Thoracic aorta (tissue), 2 donors: ENCODE measurements at places on chromosomes 16 and 17. TPM values are rescaled to one million over a fixed set of nuclear protein-coding genes. Genes with fewer than 3 reads are reported as not detected.

DNA sequence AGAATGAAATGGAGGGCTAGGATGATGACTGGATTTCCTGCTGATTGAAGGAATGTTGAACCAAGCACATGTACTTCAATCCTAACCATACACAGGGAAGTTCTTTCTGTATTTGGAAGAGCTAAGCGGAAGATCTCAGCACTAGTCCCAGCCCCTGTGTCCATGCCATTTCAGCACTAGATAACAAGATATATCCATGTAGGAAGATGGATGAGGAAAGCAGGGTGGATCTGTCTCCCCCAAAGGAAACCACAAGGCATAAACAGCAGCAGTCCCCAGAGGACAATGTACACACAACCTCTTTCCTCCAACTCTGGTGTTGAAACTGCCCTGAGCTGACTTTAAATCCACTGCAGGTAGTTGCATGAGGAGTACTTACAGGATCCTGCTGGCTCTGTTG is 75.1 kb downstream of the GRIN2A start:
- no peak overlapping the region for H3K27ac ChIP-seq
- no peaks in the 10 kb centered on the region for H3K36me3 ChIP-seq
- no peaks in the 10 kb centered on the region for H3K27me3 ChIP-seq
- no peak overlapping the region for H3K4me3 ChIP-seq
- no peaks in the 10 kb centered on the region for H3K4me1 ChIP-seq
- no peak for DNase-seq

DNA sequence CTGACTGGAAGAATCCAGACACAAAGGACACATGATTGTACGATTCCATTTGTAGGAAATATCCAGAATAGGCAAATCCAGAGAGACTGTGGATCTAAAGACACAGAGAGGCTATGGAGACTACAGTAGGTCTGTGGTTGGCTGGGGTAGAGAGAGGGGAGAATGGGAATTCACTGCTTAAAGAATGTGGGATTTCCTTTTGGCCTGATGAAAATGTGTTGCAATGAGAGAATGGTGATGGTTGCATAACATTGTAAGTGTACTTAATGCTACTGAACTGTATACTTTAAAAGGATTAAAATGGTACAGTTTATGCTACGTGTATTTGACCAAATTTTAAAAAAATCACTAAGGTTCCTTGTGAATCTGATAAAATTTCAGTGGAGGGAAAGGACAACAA is 62.1 kb downstream of the GPRC5B start:
- H3K27me3 ChIP-seq, result no peaks in the 10 kb centered on the region
- H3K4me3 ChIP-seq, result no peak overlapping the region
- H3K36me3 ChIP-seq, result no peaks in the 10 kb centered on the region
- H3K27ac ChIP-seq, result no peak overlapping the region
- no peak for DNase-seq
- H3K4me1 ChIP-seq, result no peaks in the 10 kb centered on the region

The YBX2 gene
- total RNA-seq, result not detected

DNA sequence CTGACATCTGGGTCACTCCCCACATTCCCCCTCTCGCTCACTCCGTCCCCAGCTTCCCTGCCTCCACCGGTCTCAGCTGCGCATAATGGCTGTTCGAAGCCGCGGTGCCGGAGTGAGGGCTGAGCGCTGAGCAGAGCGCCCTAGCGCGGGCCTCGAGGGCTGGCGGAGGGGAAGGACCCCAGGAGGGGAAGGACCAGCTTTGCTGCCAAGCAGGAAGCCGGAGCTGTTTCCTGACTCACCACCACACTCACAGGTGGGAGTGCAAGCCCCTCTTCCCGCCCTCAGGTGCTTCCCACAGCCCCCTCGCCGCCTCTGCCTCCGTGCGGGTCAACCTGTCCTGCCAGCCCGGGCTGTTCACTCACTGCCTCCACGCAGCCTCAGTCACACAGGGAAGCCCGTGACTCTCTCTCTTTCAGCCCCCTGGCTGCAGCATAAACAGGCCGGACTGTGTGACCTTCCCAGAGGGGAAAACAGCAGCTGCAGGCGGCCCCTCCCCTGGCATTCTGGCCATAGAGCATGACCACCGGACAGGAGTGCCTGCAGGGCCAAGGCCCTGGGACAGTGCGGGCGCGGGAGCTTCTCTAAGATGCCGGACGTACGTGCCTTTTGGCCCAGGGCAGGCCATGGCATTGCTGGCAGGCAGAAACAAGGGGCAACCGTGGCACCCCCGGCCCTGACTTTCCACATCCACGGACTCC is 23.7 kb downstream of the SLC43A2 start:
- no peaks in the 10 kb centered on the region for H3K27me3 ChIP-seq
- no peak overlapping the region for H3K27ac ChIP-seq
- no peak for DNase-seq
- H3K36me3 ChIP-seq, result no peaks in the 10 kb centered on the region
- H3K4me3 ChIP-seq, result no peak overlapping the region

- no peak for DNase-seq
- peaks cover 18% of the 10 kb centered on the region for H3K4me1 ChIP-seq
- no peaks in the 10 kb centered on the region for H3K27me3 ChIP-seq
- no peak overlapping the region for H3K4me3 ChIP-seq
- H3K36me3 ChIP-seq, result no peaks in the 10 kb centered on the region
- no peak overlapping the region for H3K27ac ChIP-seq
Measured at GRCh38 chr16:84224554-84224953, 15.3 kb downstream of the KCNG4 start.

GRCh38 chr16:31700530-31701388 is 172.8 kb upstream of the ZNF267 start:
- DNase-seq, result no peak
- no peaks in the 10 kb centered on the region for H3K27me3 ChIP-seq
- H3K4me3 ChIP-seq, result peak overlapping the region; percentile 85
- peaks cover 6% of the 10 kb centered on the region for H3K4me1 ChIP-seq

DNA sequence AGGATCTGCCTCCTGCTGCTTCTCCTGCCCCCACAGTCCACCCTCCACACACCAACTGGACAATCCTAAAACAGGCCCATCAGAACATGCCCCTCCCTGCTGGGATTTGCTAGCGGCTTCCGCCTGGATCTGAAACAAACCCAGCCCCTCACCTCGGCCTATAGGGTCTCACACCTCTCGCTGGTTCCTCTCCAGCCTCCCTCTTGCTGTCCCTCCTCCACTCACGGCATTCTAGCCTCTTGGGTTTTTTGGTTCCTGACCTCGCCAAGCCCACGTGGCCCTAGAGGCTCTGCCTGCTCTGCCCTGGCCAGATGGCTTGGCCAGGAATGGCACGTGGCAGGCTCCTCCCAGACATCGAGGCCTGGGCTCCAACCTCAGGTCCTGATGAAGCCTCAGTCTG is 15.7 kb upstream of the MTSS2 start:
- no peaks in the 10 kb centered on the region for H3K36me3 ChIP-seq
- no peaks in the 10 kb centered on the region for H3K27me3 ChIP-seq
- H3K4me1 ChIP-seq, result peaks cover 89% of the 10 kb centered on the region
- H3K27ac ChIP-seq, result peak overlapping the region; percentile 87
- H3K4me3 ChIP-seq, result no peak overlapping the region

The DOC2B gene
- 4.2 TPM for total RNA-seq

The PPL gene
- total RNA-seq, result 28.8 TPM

DNA sequence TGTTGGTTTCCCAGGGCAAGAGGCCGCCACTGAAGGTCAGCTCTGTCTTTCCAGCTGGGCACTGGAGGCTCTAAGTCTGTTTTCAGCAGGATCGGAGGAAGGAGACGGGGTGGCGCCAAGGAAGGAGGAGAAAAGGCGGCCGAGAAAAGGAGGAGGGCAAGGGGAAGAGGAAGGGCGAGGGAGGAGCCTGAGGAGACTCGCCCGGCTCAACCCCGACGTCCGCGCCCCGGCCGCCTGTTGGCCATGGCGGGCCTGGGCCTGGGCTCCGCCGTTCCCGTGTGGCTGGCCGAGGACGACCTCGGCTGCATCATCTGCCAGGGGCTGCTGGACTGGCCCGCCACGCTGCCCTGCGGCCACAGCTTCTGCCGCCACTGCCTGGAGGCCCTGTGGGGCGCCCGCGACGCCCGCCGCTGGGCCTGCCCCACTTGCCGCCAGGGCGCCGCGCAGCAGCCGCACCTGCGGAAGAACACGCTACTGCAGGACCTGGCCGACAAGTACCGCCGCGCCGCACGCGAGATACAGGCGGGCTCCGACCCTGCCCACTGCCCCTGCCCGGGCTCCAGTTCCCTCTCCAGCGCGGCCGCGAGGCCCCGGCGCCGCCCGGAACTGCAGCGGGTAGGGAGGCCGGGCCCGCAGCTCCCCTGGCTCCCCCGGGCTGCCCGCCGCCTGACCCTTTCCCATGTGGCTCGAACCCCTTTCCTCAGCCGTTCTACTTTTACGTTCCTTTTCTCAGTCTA is at the start of gene RNF135:
Gene RNF135, plus strand, starts transcription at position 209 of the 737 bp plus-strand sequence. Its CDS starts 35 bp downstream, at position 244.
- H3K4me3 ChIP-seq, result peak within 1 kb of the TSS; percentile 89
- peak; percentile 64 for DNase-seq
- H3K36me3 ChIP-seq, result no peaks in the 10 kb centered on the region
- H3K27me3 ChIP-seq, result no peaks in the 10 kb centered on the region

- H3K4me3 ChIP-seq, result no peak overlapping the region
- no peak for DNase-seq
- peaks cover 68% of the 10 kb centered on the region for H3K36me3 ChIP-seq
- no peaks in the 10 kb centered on the region for H3K27me3 ChIP-seq
Measured at GRCh38 chr16:15765116-15765515, 91.7 kb downstream of the MYH11 start.

The CPHXL gene
- not detected for total RNA-seq

DNA sequence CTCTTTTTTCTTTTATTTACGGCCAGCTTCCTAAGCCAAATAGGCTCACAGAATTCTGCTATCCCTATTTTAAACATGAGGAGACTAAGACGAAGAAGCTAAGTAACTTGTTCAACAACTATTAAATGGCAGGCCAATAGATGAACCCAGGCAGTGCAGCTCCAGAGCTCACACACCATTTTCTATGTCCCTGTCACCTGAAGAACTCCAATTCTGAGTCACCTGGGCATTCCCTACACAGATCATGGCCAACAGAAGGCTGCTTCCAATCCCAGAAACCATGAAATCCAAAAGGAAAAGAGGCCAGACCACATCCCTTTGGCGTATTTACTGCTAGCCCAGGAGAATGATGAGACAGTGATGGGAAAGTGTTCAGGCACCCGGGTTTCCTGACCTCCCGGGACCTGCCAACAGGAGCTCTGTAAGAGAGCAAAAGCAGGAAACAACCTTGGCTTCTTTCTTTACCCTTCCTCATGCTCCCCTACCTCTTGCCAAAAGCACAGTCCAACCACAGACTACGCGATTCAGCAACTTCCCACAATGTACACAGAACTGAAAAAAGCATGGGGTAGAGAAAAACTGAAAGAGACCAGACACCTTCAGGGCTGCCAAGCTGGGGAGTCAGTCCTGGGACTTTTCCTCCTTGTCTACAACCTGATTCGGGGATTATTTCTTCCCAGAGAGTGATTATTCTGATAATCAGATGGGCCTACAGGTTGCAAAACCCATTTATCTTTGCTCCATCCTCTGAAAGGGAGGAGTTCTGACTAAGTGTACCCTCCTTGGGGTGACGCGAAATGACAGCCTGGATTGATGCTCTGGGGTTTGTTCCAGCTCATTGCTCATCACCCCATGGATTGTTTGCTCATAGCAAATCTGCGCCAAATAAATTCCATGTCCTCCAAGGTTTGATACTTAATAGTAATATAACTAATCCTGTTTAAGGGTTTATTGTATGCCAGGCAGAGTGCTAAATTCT is 47.8 kb upstream of the HAS3 start:
- H3K27me3 ChIP-seq, result no peaks in the 10 kb centered on the region
- no peak for DNase-seq
- no peak overlapping the region for H3K4me3 ChIP-seq
- H3K27ac ChIP-seq, result no peak overlapping the region
- no peaks in the 10 kb centered on the region for H3K36me3 ChIP-seq
- no peaks in the 10 kb centered on the region for H3K4me1 ChIP-seq

- no peak for DNase-seq
- peak overlapping the region; percentile 53 for H3K4me3 ChIP-seq
- peaks cover 23% of the 10 kb centered on the region for H3K27me3 ChIP-seq
- H3K36me3 ChIP-seq, result no peaks in the 10 kb centered on the region
- H3K4me1 ChIP-seq, result peaks cover 17% of the 10 kb centered on the region
Measured at GRCh38 chr17:49997301-49997650, 2.3 kb upstream of the DLX3 start.

GRCh38 chr16:1930338-1930720 is 12.1 kb upstream of the HS3ST6 start:
- H3K27me3 ChIP-seq, result no peaks in the 10 kb centered on the region
- no peak overlapping the region for H3K27ac ChIP-seq

DNA sequence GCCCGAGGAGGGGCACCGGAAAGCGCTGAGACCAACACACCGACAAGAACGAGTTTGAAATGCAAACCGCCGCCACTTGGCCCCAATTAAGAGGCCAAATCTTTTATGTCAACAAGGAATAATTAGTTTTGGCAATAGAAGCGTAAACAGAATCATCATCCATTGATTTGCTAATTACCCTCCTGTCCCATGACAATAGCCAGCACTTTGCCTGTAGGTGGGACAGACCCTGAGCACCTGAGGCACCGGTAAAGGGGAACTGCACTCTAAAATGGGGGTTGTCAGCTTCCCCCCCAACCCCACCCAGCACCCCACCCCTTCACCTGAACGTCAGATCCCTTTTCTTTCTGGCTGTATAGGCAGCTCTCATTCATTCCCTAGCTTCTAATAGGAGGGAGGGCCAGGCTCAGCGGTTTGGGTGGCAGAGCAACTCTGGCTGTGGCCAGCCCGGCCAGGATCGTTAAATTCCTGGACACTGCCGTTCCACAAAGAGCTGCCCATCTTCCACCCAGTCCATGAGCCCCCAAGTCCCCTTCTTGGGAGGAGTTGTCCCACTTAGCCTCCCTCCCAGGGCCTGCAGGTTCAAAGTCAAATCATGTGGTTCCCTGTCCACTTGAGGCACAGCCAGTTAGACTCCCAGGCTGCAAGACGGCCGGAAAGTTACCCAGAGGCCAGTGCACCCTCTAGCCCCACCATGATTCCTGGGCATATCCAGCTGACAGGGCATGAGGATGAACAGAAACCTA is 45.8 kb downstream of the WNT3 start:
- no peaks in the 10 kb centered on the region for H3K36me3 ChIP-seq
- peaks cover 17% of the 10 kb centered on the region for H3K4me1 ChIP-seq
- no peak for DNase-seq
- H3K4me3 ChIP-seq, result peak overlapping the region; percentile 79

- no peaks in the 10 kb centered on the region for H3K36me3 ChIP-seq
- no peak for DNase-seq
- no peak overlapping the region for H3K27ac ChIP-seq
- no peaks in the 10 kb centered on the region for H3K27me3 ChIP-seq
- peaks cover 44% of the 10 kb centered on the region for H3K4me1 ChIP-seq
Measured at GRCh38 chr16:48367441-48368049, 17.7 kb downstream of the SIAH1 start.

The TBC1D26 gene
- not detected for total RNA-seq

- no peak for DNase-seq
- H3K4me1 ChIP-seq, result no peaks in the 10 kb centered on the region
- H3K27me3 ChIP-seq, result no peaks in the 10 kb centered on the region
Measured at GRCh38 chr17:67438667-67439066, 61.6 kb downstream of the PITPNC1 start.

The DNASE1L2 gene
- total RNA-seq, result 10.7 TPM

GRCh38 chr17:43211123-43211479 is 574 bp upstream of the TMEM106A start:
- H3K27ac ChIP-seq, result peak overlapping the region; percentile 66
- no peaks in the 10 kb centered on the region for H3K27me3 ChIP-seq
- H3K4me3 ChIP-seq, result peak overlapping the region; percentile 72
- peaks cover 21% of the 10 kb centered on the region for H3K4me1 ChIP-seq
- H3K36me3 ChIP-seq, result peaks cover 32% of the 10 kb centered on the region

- H3K27me3 ChIP-seq, result no peaks in the 10 kb centered on the region
- DNase-seq, result no peak
- H3K4me1 ChIP-seq, result peaks cover 19% of the 10 kb centered on the region
- H3K27ac ChIP-seq, result no peak overlapping the region
- no peaks in the 10 kb centered on the region for H3K36me3 ChIP-seq
Measured at GRCh38 chr17:36481829-36482228, 4.7 kb upstream of the ZNHIT3 start.
